Urinary bladder (tissue), 4 donors: ENCODE measurements at places on chromosomes 11 and 22. TPM values are rescaled to one million over a fixed set of nuclear protein-coding genes. Genes with fewer than 3 reads are reported as not detected.

GRCh38 chr11:15837901-15838489 lies 518.4 kb downstream of the SOX6 start:
- no peak for DNase-seq

DNA sequence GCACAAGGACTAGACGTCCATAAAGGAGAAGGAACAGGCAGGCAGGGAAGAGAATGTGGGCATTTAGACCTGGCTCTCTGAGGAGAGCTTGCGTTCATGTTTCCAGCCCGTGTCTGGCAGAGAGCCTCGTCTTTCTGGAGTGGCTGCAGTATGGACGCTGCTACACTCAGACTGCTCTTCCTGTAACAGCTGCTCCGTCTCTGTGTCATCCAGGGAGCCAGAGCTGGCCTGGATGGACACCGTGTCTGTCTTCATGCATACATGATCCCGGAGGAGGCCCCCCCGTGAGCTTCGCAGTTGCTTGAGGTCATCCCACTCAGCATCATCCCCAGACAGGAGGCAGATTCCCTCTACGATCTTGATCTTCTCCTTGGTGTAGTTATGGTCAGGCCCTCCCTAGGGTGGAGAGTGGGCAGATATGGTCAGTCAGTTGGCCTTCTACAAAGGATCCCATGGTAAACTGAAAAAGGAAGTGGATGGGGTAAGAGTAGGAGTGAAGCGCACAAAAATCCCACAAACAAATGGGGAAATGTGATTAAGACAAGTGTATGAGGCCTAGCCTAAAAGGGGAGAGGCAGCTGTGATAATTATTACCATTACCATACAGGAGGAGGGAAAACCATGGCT lies 13.0 kb upstream of the CKAP5 start:
- no peak for DNase-seq

OR51I1 gene
- total RNA-seq: 0.63 TPM

SMTNL1 gene
- 0.16 TPM for total RNA-seq

DNA sequence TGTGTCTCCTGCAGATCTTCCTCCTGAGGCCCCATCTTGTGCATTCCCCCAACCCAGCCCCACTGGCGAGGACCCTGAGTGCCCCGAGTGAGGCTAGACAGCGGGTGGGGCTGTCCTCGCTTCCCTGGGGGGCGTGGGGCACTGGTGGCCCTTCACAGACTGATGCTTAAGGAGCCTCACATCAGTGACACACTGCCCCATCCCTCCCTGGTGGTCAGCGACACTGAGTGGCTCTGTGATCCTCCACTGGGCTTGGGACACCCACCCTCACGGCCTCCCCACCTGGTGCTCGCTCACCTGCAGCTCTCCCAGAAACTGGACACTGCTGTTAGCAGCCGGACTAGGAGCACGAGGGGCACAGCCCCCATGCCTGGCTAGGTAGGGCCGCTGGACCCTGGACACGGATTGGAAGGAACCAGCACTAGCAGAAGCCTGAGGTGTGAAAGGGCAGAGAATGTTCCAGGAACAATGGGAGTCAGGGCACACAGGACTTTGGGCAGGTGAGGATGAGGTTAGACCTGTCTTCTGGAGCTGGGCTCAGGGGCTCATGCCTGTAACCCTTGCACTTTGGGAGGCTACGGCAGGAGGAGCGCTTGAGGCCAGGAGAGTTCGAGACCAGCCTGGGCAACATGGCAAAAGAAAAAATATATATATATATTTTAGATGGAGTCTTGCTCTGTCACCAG lies 23.2 kb upstream of the TXNRD2 start:
- no peak for DNase-seq

- DNase-seq: no peak
Observed at GRCh38 chr11:74689666-74690065, 41.6 kb downstream of the CHRDL2 start.

TMA7B gene
- total RNA-seq: 0.26 TPM

GRCh38 chr11:44944181-44944852 lies 6.4 kb downstream of the TP53I11 start:
- no peak for DNase-seq

YIF1A gene
- 62.0 TPM for total RNA-seq

DNA sequence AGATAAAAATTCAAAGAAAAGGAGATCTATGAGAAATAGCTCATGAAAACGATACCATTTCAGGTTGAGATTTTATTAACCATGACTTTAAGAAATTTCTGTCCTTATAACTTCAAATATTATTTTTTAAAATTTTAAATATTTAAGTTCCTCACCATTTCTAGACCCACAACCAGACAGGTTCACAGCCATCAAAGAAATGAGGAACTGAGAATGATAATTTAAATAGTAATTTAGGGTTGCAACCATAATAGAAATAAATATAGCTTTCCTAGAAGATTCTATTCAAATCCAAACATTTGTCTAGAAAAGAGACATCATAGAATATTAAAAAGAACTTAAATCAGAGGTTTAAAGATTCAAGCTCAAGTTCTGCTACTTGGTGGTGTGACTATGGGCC lies 5.9 kb upstream of the VWA5A start:
- DNase-seq: no peak

- no peak for DNase-seq
Observed at GRCh38 chr22:26845021-26845743, 187.8 kb downstream of the MIAT start.

LDHAL6A gene
- not detected for total RNA-seq

GRCh38 chr11:35158701-35159510 lies 19.9 kb downstream of the CD44 start:
- DNase-seq: no peak

GRCh38 chr22:47101321-47101885 lies 339.0 kb downstream of the TBC1D22A start:
- DNase-seq: no peak

OR4D5 gene
- not detected for total RNA-seq

DDX25 gene
- 0.32 TPM for total RNA-seq

ART5 gene
- not detected for total RNA-seq

OR10W1 gene
- not detected for total RNA-seq

BTG4 gene
- total RNA-seq: not detected

DNA sequence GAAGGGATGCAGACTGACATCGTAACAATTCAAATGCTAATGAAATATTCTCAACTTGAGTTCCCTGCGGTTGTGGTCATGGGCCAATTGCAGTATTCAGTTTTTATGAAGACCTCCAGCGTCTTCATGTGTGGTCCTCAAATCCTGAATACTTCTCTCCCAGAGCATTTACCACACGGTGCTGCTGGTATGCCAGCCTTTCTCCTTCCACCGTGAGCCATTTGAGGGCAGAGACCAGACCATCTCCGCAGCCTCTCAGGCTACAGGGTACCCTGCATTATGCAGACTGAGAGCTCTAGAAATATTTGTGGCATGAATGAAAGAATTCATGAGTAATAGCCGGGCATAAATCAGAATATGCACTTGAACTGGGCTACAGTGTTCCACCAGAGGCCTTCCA lies 289.7 kb downstream of the ST3GAL4 start:
- no peak for DNase-seq

GRCh38 chr22:40334899-40335298 lies 11.4 kb upstream of the ADSL start:
- no peak for DNase-seq

DNA sequence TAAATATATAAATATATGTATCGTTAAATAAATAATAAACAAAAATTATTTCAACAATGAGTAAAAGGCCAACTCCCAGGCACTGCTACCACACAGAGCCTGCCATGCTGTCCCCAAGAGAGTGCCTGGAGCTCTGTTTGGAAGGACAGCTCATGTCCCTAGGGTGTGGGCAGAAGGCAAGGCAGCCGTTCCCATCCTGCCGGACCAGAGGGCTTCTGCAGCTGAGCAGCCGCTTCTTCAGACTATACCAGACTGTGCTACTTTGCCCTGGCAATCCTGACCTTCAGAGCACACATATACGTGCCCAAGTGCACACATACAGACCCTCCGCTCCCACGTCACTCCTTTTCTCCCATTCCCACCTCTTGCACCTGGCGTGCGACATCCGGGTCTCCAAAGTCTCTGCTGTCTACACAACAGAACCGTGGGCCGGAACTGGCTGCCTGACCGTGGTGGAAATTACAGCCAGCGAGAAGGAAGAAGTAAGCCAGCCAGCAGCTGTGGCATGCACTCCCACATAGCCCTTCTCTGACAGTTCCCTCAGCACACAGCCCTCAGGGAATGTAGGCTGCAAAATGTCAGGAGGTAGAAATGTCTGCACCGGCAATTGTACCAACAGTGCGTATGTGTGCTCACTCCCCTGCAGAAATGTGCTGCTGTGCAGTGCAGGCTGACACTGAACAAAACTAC lies 24.0 kb downstream of the PAX6 start:
- DNase-seq: no peak

GRCh38 chr22:34534101-34534500 lies 531.9 kb upstream of the ISX start:
- DNase-seq: no peak

- DNase-seq: no peak
Observed at GRCh38 chr11:77879218-77879617, 58.3 kb downstream of the AAMDC start.

GRCh38 chr11:8834379-8834778 lies 76.6 kb upstream of the AKIP1 start:
- no peak for DNase-seq

- DNase-seq: peak; percentile 59
Observed at GRCh38 chr11:22432291-22433093, 94.3 kb downstream of the SLC17A6 start.

DNA sequence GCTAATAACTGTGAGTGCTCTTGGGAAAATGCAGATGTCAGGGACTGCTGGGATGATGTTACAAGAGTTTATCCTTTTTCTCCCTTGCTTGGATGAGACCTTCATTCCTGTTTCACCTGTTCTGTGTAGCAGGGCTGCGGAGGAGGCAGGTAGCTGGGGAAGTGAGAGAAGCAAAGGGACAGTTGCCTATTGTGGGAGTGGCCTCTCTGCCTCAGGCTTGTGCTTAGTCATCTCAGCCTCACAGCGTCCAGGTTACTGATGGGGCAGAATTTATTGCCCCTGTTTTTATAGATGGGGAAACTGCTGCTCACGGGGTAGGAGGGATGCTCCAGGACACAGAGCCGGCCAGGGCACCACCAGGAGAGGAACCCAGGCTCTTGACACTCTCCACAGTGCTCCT lies 1.7 kb downstream of the STX3 start:
- no peak for DNase-seq

- no peak for DNase-seq
Observed at GRCh38 chr22:27242917-27243589, 558.5 kb downstream of the MN1 start.
